ENCODE measurements at places on chromosomes 4 and X.
A peak's percentile ranks its signal among the peaks of the same experiment; 100 is the strongest.

DNA sequence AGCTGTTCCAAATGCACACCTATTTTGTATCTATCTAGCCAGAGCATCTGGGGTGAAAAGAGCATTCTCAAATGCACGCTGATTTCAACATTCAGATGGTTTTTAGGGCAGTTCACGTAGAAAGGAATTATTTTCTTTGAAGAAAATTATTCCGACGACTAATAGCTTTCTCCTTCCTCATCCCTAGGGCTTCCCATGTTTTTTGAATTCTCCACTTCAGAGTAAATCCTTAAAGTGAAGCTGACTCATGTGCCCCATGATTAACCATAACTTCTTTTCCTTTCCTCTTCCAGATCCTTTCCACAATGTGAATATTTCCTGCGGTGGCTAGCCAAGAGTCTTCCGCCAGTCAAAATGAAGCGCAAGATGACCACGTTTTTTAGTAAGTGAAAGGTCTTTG is 86.7 kb upstream of the PDHA1 start:
- DNase-seq: peak; percentile 23

DNA sequence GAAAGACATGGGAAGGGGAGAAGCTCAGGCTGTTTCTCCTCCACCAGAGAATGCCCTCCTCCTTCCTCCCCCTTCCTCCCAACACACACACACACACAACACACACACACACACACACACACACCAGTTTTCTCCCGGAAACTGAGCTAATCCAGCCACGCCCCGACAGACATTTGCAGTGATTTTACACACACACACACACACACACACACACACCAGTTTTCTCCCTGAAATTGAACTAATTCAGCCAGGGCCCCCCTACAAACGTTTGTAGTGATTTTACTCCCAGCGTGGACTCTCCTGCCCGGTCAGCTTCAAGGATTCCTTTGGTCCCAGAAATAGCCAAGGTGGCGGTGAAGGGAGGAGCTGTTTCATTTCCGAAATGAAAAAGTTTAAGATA is 32.9 kb upstream of the STX18 start:
- no peak for DNase-seq

- DNase-seq: no peak
Observed at GRCh38 chr4:26073886-26074560, 160.0 kb downstream of the SMIM20 start.

DNA sequence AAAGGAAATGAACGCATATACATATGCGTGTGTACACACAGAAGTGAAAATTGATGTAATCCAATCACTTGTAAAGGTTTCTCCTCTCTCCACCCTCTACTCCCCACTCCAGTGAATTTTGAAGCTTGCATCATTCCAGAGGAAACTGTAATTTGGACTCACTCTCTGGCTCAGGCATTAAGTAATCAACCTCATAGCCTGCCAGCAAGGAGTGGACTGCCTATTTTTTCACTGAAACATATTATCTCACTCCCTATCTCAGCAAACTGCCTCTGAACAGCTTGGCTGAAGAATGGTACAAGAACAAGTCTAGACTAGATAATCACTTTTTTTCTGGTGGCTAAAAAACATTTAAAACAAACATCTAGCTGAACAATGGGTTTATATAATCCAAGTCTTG is 124.2 kb downstream of the C4orf51 start:
- DNase-seq: no peak

DNA sequence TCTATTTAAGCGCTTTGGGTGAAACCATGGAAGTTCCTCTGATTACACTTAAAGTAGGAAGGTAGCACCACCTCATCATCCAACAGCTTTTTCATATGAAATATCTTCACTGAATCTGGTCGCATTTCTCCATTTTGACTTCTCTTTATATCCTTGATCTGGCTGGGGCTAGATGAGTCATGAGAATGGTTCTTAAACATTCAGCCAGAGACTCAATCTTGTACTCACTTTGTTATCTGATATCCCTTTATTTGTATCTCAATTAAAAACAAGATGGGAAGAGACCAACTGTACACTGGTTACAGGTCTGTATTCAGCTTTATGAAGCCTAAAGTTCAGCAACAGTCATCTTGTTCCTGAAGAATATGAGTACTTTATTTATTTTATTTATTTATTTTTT is 84.9 kb downstream of the CBLL2 start:
- DNase-seq: no peak

DNA sequence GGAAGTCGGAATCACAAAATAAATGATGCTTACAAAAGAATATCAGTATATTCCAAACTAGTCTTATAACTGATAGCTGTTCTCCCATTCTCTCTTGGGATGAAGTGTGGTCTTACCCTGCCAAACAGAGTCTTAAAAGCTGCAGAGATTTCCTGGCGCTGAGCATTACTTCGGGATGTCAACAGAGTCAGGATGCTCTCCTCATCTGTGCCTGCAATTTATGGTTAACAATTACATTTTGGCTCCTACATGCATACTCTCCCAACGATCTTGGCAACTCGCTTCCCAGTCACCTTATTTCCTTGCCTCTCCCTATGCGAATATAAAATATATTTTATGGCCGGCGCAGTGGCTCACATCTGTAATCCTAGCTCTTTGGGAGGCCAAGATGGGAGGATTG is 12.2 kb downstream of the ANXA5 start:
- DNase-seq: no peak

DNA sequence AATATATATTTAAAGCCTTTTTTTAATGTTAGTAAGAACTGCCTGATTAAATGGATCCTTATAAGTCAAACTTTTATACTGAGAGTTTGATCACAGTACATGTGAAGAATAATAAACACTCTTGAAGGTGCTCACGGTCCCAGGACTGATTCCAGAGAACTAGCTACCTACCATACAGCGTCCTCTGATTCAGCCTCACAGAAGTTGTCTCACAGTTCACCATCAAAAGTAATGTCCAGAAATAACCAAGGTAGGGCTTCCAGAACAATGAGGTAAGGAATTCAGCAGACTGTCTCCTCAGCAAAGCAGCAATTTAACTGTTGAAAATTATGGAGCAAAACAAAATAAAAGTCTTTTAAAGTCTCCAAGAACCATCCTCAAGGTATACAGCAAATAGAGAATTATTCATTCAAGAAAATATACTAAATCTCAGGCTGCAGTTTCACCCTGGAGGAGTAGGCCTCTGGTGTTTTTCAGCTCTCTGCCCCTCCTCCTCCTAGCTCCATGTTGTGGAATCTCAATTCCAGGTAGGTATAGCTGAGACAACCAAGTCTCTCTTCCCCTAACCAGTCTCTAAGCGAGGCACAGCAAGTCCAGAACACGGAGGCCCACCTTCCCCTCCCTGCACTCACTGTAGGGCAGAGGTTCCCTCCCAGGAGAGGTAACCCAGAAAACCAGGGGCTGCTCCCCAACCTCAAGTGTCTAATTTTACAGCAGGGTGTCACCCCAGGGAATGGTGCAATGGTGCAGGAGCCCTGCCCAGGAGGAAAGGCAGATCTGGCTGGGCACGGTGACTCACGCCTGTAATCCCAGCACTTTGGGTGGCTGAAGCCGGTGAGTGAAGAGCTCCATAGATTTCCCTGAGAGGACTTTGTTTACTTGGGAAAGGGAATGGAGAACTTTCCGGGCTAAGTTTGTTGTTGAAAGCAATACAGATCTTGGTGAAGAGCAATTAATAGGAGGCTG is 28.6 kb downstream of the FAM241A start:
- no peak for DNase-seq

DNA sequence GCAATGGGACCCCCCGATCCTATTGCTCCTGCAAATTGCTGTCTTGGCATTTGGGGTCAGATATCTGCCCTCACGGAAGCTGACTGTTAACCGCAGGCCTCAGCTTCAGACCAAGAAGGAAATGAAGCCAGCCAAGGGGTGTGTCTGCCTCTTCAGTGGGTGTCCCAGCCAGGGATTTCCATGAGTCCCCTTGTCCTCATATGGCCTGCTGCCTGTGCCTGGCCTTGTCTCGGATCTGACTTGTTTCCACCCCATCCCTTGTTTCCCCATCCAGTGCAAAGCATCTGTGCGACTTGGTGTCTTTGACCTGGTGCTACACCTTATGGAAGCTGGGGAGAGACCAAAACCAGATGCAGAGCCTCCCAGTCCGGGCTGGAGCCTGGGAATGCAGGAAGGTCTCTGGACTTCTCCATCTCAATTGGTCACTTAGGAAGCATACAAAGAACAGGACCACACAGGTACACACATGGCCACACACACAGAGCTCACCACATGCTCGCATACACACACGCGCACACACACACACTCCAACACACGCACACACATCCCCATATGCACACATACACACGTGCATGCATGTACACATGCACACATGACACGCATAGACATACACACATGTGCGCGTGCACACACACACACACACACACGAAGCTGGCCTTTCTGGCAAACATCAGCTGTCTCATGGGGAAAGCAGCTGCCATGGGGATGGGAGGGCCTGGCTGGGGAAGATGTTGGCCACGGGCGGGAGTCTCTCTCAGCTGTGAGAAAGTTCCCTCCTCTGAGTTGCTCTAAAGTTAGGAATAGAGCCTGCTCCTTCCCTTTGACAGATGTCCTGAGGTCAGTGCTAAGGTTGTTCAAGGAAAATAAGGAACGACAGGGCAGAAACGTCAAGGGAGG is 65.5 kb downstream of the CRMP1 start:
- DNase-seq: no peak

DNA sequence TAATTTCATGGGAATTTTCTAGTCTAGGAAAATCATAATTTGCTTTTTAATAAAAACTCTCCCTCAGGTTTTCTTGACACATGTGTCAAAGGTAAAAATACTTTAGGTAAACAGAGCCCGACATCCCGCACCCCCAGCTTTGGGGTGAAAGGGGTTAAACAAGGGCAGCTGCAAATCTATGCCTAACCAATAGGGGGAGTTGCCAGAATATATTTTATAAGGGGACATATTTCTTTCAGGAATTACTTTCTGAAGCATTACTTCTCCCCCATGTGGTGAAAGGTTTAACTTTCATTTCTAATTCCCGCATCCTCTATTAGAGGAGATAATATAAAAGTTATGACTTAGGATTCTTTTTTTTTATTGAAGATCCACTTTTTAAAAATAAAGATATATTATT is 53.9 kb upstream of the HEPH start:
- DNase-seq: peak; percentile 28

DNA sequence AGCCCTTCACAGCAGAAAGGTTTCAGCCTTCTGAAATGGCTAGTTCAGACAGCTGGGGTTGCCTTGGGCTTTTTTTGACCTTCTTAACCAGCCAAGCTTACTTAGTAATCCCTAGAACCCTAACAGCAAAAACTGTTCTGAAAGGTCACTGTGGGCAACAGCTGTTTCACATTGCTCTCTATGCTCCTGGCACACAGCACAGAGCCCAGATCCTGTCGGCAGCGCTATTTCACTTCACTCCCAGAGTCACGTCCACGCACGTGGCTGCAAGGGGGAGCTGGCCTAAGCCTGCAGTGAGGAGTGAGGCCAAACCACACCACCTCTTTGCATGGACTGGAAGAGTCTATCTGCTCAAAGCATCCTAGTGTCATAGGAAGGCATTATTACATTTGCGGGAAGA is 32.0 kb upstream of the STS start:
- no peak for DNase-seq

DNA sequence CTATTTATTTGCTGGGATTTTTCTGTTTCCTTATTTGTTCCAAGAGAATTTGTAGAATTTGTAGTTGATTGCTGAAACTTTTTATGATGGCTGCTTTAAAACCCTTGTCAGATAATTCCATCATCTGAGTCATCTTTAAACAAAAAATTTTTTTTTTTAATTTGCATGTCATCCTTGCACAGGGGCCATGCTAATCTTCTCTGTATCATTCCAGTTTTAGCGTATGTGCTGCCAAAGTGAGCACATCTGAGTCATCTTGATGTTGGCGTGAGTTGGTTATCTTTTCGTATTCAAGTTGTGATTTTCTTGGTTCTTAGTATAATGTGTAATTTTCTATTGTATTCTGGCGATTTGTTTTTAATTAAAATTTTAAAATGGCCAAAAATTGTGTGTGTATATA is 18.7 kb upstream of the ZNF157 start:
- DNase-seq: no peak

GRCh38 chrX:17355976-17356375 is 19.0 kb upstream of the NHS start:
- DNase-seq: no peak

- DNase-seq: no peak
Observed at GRCh38 chr4:76498550-76498949, 63.5 kb downstream of the SHROOM3 start.

GRCh38 chr4:13988353-13989305 is 361.1 kb upstream of the BOD1L1 start:
- DNase-seq: no peak

GRCh38 chrX:137441711-137442110 is 124.2 kb upstream of the ZIC3 start:
- no peak for DNase-seq

GRCh38 chr4:102565696-102566095 is 64.5 kb downstream of the NFKB1 start:
- DNase-seq: no peak

DNA sequence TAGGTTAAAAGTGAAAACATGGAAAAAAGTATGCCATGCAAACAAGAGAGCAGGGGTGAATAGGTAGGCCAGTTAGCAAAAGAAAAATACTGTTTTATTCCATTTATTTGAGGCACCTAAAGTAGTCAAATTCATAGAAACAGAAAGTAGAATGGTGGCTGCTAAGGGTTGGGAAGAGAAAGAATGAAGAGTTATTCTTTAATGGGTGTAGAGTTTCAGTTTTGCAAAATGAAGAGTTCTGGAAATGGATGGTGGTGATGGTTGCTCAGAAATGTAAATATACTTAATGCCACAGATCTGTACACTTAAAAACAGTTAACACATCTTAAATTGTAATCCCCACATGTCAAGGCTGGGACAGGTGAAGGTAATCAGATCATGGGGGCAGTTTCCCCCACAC is 29.7 kb downstream of the PARM1 start:
- DNase-seq: no peak

- DNase-seq: no peak
Observed at GRCh38 chr4:27692868-27693634, 832.4 kb downstream of the STIM2 start.
